ENCODE measurements at places on chromosomes 2 and 18.

GRCh38 chr2:167944825-167945659 is 302.4 kb downstream of the STK39 start:
- no peak for DNase-seq

DNA sequence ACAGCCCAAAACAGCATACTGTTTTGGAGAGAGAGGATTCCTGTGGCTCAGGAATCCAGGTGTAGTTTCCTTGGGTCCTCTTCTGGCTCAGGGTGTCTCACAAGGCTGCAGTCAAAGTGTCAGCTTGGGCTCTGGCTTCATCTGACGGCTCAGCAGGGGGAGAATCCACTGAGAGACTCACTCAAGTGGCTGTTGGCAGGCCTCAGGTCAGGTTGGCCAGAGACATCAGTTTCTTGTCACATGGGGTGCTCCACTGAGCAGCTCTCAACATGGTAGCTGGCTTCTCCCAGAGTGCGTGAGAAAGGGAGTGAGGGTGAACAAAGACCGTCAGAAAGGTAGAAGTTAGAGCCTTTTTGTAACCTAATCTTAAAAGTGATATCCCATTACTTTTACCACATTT is 168.4 kb downstream of the SOCS6 start:
- no peak for DNase-seq

- DNase-seq, result no peak
Observed at GRCh38 chr18:44850001-44850400, 169.3 kb downstream of the SETBP1 start.

DNA sequence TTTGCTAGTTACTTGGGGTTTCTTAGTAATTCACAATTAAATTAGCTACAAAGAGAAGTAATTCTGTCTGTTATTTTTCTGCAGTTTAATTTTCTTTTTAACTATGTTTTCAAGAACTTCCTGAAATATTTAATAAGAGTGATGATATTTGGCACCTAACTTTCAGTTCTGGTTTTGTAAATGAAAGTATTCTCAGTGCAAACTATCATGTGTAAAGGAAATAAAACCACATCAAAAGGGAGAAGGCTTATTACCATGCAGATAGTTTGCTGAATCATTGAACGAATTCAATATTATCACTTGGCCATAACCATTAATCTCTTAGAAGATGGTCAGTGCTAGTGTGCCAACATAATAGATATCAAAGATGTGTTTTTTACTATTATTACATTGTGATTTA is 29.2 kb downstream of the DYTN start:
- DNase-seq, result no peak

DNA sequence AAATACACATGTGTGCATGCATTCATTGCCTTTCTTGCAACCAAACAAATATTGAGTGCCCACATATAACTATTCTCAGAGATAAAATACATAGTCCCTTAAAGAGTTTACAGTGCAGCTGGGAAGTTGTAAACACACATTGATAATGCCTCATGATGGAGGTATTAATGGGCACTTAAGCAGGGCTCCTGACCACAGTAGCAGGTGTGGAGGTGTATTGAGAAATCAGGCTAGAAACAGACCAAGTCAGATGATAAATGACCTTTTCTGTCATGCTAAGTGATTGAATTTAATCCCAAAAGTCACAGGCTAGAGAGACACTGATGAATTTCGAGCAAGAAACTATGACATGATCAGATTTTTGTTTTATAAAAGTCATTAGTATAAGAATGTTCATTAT is 157.7 kb downstream of the ZNF385B start:
- peak; percentile 48 for DNase-seq

DNA sequence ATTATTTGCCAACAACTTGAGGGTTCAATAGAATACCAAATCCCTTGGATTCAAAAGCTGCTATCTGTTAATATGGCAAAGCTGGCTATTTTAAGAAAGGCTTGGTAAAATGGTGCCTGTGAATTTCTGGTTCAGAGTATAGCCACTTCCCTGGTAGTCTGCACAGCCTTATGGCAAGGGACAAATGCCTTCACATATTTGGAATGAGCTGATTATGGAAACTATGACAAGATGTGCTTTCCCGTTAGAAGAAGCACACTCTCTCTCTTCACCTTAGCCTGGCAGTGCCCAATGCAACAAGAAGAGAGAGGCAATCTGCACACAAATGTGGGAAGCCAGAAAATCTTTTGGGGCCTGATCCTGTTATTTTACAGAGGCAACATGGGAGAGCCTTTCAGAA is 47.5 kb upstream of the MAP3K20 start:
- DNase-seq, result no peak

GRCh38 chr2:127400533-127400896 is 12.7 kb upstream of the MAP3K2 start:
- DNase-seq, result no peak

GRCh38 chr2:240136671-240137292 is 677 bp upstream of the COPS9 start:
- DNase-seq, result no peak

GRCh38 chr2:148594216-148594615 is 50.3 kb upstream of the EPC2 start:
- DNase-seq, result no peak

- no peak for DNase-seq
Observed at GRCh38 chr2:148978706-148979105, 59.8 kb upstream of the LYPD6B start.

DNA sequence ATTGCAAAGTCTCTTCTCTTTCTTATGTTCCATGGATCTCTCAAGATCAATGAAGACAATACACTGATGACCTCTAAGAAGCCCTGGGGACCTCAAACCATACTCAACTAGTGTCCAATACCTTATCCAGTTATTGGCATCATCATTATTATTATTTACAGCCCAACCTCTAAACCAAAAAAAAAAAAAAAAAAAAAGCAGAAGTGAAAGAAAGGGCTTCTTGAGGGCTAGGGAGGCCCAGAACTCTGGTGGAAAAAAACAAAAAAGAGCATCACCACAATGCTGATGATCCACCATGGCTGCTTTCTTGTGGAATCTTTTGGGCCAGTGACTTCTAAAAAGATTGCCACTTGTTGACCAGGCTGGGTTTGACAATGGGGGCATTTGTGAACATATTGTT is 324.9 kb downstream of the LPIN1 start:
- DNase-seq, result no peak

GRCh38 chr2:9558948-9559381 is 3.3 kb upstream of the ADAM17 start:
- no peak for DNase-seq

DNA sequence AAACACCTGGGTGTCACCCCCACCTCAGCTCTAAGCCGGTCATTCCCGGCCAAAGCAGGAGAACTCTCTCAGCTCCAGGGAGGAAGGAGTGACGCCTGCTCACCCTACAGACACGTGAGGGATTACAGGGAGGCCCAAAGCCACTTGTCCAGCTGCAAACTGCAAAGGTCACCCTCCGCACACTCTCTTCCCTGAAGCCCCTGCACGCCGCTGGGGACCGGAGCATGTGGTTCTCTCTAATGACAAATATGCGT is 108.0 kb upstream of the ID2 start:
- DNase-seq, result no peak

- no peak for DNase-seq
Observed at GRCh38 chr18:72542342-72542741, 1.8 kb downstream of the CBLN2 start.

GRCh38 chr18:8889489-8889888 is 184.1 kb downstream of the MTCL1 start:
- DNase-seq, result no peak

- no peak for DNase-seq
Observed at GRCh38 chr2:42977270-42978174, 185.1 kb upstream of the HAAO start.

DNA sequence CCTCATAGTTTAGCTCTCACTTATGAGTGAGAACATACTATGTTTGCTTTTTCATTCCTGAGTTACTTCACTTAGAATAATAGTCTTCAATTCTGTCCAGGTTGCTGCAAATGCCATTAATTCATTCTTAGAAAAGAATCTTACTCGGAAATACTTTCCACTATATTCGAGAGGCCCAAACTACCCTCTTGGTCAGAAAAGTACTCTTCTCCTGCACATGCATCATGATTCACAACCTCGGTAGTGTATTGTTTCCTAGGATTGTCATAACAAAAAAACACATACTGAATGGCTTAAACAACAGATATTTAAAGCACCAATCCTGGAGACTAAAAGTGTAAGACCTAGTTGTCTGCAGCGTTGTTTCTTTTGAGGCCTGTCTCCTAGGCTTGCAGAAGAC is 364.0 kb upstream of the SLC14A2 start:
- DNase-seq, result no peak

DNA sequence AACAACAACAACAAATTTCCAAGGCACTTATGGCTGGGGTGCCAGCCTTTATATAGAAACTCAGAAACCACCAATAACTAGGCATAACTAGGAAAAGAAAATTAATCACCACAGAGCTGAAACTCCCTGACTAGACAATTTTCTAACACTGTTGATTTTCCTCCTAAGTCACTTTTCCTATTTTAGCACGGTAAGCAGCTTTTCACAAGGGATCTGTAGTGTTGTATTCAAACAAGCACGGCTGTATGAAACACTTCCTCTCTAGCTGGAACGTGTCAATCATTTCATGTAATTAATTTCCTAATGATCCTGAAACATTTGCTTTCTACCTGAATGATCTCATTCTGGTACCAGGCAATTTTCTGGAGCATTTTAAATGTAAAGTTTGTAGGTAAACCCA is 645.0 kb downstream of the IRS1 start:
- DNase-seq, result no peak

DNA sequence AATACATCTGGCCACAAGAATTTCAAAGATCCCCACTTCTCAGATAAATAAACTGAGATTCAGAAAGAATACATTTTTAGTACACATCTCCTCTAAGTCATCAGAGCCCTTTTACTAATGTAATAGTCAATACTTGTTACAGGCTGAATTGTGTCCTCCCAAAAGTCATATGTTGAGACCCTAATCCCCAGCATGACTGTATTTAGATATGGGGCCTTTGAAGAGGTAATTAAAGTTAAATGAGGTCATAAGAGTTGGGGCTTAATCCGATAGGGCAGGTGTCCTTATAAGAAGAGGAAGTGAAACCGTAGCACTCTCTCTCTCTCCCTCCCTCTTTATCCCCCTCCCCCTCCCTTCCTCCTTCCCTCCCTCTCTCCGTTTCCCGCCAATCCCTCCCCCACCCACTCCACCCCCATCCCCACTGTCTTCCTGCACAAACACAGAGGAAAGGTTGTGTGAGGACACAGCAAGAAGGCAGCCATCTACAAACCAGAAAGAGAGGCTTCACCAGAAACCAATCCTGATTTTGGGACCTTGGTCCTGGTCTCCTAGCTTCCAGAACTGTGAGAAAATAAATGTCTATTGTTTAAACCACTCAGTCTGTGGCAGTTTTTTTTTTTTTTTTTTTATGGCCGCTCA is 66.6 kb upstream of the ZNF397 start:
- no peak for DNase-seq

DNA sequence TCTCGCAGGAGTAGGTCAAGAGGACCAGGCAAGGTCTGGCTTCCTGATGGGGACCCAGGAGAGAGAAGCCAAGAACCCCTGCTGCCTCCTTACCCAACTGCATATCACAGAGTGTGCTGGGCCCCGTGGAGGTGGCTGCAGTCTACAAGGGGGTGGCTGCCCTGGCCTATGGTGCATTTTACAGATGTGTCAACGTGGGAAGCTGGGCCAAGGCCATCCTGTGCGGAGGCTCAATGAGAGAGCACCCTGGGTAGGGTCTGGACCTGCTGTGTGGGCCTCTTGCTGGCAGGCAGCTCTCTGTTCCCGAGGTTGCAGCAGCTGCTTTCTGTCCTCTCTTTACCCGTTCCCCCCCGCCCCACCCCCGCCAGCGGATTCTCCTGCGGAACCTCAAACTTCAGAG is 61.4 kb downstream of the GBX2 start:
- DNase-seq, result no peak

GRCh38 chr2:98759827-98760625 is 29.1 kb upstream of the MGAT4A start:
- DNase-seq, result no peak

DNA sequence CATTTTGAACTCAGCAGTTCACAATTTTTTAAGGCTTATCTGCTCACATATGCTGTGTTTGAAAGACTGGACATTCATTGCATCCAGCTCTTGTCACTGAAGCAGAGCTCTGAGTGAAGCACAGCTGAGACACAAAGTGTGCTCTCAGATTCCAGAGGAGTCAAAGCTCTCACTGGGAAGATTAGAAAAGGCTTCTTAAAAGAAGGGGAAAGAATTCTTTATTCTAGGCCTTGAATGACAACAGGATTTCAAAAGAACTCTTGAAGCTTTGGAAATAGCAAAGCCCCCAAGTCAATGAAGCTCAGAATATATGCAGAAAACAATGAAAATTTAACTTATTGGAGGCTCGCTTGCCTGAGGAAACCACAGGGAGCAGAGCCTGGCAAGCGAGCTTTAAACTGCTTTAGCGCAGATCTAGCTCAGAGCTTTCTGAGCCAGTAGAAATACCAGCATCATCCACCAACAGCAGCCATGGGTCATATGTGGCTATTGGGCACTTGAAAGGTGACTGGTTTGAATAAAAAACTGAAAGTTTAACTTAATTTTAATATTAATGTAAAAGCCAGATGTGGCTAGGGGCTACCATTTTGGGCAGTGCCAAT is 369.7 kb downstream of the OSR1 start:
- no peak for DNase-seq

- DNase-seq, result no peak
Observed at GRCh38 chr18:76506395-76506794, 11.4 kb upstream of the ZNF516 start.

DNA sequence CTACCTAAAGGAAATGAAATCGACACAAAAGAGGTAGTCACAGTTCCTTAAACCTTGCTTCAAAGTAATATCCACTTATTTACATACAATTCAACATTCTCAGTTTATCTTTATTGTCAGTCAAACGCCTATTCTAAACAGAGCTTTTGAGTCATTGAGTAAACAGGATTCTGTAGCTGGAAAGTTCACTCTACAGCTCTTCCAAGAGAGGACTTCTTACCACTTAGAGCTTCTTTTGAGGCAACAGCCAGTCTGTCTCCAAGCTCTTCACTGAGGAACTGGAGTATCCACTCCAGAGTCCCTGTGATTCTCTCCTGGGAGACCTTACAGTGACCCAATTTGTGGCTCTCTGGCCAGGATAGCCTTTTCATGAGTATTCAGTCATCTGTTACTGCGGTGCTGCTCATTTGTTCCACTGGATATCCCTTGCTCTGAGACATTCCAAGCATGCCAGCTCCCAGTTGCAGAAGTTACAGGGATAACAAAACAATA is 210.9 kb upstream of the OSR1 start:
- no peak for DNase-seq

DNA sequence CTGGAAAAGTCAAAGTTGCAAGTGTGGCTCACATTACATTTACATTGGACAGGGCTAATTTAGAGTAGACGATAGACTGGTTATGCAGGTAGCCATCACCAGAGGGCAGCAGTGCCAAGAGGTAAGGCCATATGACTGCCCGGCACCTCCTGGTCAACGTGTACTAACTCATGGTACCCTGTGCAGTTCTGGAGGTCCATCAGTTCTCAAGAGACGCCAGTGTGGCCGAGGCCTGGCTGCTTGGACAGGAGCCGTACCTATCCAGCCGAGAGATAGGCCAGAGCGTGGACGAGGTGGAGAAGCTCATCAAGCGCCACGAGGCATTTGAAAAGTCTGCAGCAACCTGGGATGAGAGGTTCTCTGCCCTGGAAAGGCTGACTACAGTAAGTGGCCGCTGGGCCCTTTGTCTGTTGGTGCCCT is 65.8 kb upstream of the EML6 start:
- no peak for DNase-seq

Measured in DMS79 (cell line).